ENCODE measurements at places on chromosomes 7 and 10.
A peak's percentile ranks its signal among the peaks of the same experiment; 100 is the strongest.

- no peak for DNase-seq
These were observed 80.4 kb downstream of the WDFY4 start for GRCh38 chr10:48765039-48765438.

GRCh38 chr10:102003541-102003940 is 52.4 kb downstream of the ARMH3 start:
- DNase-seq = no peak

GRCh38 chr7:153152801-153153422 is 393.4 kb downstream of the ACTR3B start:
- no peak for DNase-seq

GRCh38 chr10:112793202-112793921 is 156.7 kb upstream of the TCF7L2 start:
- DNase-seq = no peak

- DNase-seq = no peak
These were observed 334.4 kb downstream of the GPR158 start for GRCh38 chr10:25509151-25509550.

DNA sequence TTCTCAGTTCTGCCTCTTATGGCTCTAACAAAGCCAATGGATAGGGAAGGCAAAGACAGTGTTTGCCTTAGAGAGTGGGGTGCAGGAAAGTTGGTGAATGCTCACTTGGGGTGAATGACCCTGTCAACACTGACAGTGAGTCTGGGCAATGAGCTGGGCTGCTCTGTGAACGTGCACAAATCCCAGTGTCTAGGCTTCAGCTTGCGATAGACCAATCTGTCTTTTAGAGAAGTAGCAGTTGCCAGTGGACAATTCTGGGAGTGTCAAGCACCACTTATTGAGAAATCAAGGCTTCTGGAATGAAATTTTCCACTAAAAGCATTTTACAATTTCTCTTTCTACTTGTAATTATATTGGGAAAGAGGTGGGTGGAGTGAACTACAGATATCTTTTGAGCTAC is 141.4 kb downstream of the HERPUD2 start:
- DNase-seq = no peak

DNA sequence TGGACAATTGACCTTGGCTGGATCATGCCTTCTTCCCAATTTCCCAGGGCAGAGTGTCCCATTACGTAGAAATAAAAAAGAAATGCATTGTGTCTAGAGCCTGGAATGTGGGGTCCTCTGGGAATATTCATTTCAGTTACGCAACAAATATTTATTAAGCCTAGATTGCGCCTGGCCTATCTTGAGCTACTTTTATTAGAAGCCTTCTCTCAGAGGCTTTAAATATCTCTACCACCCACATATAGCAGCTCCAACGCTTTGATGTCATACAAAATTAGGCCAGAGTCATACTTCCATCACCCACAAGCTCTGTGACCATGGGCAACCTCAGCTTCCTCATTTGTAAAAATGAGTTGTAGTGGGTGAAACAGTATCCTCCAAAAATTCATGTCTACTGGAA is 24.9 kb upstream of the CARD11 start:
- no peak for DNase-seq

DNA sequence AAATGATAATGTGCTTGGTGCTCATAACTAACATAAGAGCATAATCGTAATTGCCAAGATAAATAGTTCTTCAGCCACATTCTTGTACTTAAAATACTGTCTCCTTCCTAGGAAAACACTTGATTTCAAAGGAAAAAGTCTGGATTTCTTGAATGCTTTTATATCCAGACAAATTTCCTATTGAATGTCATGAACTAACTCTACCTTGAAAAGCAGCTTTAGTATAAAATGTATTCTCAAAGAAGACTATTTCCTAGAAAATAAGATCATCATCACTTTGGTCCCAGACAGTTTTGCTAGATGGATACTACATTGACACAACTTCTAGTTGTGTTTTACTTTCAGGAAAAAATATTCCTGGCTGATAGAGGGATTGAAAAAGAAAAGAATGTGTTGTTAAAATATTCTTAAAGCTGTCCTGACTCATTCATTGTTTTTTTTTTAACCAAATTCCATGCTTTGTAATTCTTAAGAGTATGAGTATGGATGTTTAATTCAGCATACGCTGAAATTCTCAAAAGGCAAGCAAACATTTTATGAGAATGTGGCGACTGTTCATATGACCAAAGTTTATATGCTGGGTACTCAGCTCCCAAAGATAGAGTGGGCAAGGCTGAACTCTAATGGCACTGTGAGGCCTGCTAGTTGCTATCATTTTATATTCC is 106.1 kb downstream of the PPP1R3A start:
- no peak for DNase-seq

- DNase-seq = no peak
These were observed 273.1 kb downstream of the SEMA3D start for GRCh38 chr7:84913731-84914130.

DNA sequence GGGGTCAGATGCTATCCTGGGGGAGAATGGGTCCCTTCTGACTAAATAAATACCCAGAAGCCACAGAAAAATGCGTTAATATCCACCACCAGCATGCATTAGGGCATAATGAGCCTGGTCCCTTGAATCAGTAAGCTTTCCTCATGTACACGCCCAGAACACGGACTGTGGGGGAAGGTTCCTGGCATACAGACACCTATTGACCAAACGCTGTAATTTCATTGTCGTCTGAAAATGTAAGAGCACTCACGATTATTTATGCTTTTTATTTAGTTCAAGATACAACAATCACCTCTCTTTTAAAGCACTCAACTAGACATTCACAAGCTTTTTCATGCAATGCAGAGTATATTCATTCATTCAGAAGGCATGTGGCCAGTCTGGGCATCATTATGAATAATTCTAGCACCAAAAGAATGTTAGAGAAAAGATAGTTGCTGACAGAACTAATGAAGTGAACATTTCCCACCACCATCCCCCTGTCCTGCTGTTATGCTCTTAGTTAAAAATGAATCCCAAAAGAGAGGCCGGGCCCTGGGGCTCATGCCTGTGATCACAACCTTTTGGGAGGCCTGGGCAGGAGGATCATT is 101.0 kb downstream of the SVIL start:
- DNase-seq = no peak

DNA sequence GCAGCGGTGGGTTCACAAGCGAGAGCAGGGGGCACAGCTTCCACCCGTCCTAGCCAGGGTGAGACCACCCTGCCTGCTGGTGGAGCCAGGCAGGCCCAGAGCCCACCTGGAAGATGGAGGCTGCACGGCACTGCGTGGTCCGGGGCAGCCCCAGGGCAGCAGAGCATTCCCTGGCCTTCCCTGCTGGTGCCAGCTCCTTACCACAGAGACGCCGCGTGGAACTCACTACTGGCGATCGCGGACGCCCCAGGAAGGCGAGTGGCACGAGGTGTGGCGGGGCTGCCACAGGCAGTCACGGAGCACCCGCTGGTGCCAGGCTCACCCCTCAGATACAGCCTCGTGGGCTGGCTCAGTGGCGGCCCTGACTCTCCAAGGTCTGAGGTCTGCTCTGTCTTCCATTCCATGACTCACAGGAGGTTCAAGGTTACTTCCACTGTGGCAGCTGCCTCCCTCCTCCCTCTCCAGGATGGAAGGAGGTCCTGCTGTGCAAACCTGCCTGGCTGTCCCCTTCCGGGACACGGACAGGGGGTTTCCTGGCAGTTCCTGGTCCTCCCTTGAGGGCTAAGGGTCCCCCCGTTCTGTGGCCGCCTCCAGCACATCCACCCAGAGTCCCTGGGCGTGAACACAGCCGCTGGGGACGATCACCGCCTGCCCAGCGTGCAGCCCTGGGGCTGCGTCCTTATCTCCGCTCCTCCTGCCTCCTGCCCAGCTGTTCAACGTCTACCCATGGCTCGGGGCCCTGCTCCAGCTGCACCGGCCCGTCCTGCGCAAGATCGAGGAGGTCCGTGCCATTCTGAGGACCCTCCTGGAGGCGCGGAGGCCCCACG is 3.1 kb downstream of the CYP2W1 start:
- peak; percentile 32 for DNase-seq

DNA sequence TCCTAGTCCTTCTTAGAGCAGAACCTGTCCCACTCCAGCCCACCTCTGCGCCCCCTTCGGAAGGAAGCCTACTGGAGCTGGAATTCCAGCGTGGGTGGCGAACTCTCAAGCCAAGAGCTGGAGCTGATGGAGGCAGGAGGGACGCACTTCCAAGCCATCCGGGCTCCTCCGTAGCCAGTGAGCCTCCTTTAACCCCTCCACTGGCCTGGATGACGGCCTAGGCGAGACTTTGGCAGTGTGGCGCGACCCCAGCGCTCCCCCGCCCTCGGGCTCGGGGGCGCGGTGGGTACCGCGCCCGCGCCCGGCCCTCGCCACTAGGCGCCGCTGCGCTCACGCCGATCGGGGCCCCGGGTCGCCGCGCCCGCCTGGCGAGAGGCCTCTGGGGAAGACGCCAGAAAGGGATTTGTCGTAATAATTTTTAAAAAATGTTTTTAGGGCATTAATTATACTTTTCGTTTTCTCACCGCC is 5.1 kb upstream of the EMX2 start:
- no peak for DNase-seq

- DNase-seq = no peak
These were observed 552.4 kb upstream of the GALNT17 start for GRCh38 chr7:70579397-70580097.

DNA sequence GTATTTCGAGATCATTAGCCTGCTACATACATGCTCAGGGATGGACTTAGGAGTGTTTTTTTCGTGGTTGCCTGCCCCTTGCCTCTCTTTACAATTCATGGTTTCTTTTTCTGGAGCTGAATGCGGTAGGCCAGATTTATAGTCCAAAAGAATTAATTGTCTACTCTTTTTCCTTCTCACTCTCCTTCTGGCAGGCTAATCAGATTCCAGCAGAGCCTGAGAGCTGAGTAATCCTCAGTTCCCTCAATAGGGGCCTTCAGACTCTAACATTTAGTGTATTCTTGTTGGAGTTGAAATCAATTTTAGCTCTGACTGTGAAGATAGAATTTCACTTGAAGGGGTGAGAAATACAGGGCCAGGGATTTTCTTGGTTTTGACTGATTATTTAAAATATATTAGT is 16.4 kb downstream of the SORCS3 start:
- DNase-seq = no peak

DNA sequence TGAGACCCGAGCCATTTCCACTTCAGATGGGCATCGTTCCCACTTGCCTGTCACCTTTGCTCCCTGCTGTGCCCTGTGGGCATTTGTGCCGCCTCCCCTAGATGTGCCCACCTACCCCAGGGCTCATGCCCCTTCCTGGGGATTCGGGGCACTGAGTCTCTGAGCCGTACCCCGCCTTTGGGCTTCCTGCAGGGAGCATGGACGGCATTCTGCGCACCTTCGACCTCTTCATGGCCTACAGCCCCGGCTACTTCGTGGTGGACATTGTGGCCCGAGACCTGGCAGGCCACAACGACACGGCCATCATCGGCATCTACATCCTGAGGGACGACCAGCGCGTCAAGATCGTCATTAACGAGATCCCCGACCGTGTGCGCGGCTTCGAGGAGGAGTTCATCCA is 36.3 kb upstream of the VSIR start:
- DNase-seq = no peak

DNA sequence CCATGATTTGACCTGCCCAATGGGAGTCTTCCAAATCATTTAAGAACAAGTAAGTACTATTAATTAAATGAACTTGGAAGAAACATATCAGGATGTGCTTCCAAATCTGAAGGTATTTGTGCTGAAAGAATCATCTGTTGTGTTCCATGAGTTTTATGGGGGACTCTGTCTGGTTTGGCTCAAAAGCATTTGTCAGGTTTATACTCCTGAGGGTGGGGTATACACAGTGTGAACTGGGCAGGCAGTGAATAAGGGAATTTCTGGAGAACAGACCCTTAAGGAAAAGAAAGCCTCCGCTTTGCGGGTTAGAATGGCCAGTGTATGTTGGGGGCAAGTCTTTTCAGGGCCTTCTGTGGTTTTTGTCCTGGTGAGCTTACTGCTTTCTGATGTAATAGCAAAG is 29.9 kb downstream of the TCF7L2 start:
- DNase-seq = no peak

DNA sequence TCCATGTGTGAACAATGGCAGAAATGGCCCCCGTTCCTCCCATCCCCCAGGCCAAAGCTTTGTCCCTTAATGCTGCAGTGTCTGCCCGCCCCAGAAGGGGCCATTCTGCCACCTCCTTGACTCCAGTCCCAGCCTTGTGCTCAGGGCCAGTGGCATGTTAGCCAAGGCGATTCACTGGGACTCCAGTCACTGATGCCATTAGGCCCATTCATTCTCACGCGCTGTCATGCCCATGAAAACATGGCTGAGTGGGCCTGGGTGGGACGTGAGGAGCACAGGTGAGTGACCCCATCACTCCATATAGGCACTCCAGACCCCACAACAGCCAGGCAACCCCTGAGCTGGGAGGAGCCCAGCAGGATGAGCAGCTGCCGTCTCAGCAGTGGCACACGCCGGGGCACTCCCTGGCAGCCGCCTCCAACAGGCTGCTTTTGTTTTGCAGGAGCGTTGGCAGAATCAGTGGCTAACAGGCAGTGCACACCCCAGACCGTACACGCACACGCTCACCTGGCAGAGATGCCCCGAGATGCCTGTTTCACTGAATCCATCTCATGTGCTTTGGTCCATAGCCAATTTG is 79.5 kb downstream of the TCERG1L start:
- DNase-seq = no peak

GRCh38 chr7:158129037-158130022 is 458.3 kb downstream of the PTPRN2 start:
- DNase-seq = no peak

DNA sequence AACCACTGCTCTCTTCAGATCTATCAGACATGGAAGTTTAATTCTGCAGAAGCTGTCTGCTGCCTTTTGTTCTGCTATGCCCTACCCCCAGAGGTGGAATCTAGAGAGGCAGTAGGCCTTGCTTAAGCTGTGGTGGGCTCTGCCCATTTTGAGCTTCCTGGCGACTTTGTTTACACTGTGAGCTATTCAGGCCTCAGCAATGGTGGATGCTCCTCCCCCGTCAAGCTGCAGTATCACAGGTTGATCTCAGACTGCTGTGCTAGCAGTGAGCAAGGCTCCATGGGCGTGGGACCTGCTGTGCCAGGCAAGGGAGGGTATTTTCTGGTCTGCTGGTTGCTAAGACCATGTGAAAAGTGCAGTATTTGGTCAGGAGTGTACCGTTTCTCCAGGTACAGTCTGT is 45.1 kb upstream of the CDK14 start:
- no peak for DNase-seq

- DNase-seq = no peak
These were observed 3.0 kb downstream of the PIP4K2A start for GRCh38 chr10:22711373-22711772.

GRCh38 chr10:16681521-16681920 is 135.7 kb downstream of the RSU1 start:
- no peak for DNase-seq

- no peak for DNase-seq
These were observed 106.7 kb downstream of the CYTH3 start for GRCh38 chr7:6165521-6166320.

GRCh38 chr10:123761038-123761428 is 94.9 kb downstream of the GPR26 start:
- no peak for DNase-seq

DNA sequence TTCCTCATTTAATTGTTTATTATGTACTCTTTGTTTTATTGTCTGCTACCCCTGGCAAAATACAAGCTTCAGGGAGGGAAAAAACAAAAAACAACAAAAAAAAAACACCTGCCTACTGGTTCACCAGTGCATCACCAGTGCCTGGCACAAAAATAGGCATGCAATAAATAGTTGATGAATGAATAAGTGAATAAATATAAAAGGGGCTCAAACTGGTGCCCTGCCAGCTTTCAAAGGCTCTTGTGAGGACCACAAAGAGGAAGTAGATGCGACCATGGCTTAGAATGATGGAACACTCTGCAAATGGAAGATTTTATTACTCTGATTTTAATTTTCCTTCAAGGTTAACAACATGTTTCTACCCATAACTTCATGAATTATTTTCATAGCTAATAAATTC is 213.0 kb upstream of the INHBA start:
- DNase-seq = peak; percentile 50

GRCh38 chr10:78304091-78305045 is 270.7 kb downstream of the RPS24 start:
- no peak for DNase-seq
